ENCODE measurements at places on chromosomes 2 and 18.

GRCh38 chr2:45494275-45494977 lies 116.6 kb downstream of the SRBD1 start:
- DNase-seq, result no peak

GRCh38 chr2:30231996-30232800 lies 864 bp downstream of the LBH start:
- peak; percentile 83 for DNase-seq

GRCh38 chr2:108417254-108417653 lies 31.8 kb upstream of the GCC2 start:
- DNase-seq, result peak; percentile 9

DNA sequence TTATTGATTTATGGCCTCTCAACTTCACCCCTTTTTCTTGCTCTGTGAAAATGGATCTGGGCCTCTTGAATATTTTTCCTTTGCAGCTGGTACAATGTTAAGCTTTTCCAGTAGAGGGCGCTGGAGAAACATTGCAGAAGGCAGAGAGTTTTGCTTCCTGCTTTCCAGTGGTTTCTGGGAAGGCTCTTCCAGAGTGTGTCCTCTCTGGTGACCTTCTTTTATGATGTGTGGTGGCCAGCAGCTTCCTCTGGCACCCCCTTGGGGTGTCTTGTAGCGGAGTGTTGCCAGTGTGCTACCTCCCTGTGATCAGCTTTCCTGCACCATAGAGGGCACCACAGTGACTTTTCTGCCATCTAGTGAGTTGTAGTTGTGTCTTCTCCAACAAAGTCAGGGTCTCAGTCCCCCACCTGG lies 25.4 kb upstream of the MGAT5 start:
- DNase-seq, result no peak

- DNase-seq, result no peak
Observed at GRCh38 chr18:59512025-59512755, 153.1 kb upstream of the LMAN1 start.

DNA sequence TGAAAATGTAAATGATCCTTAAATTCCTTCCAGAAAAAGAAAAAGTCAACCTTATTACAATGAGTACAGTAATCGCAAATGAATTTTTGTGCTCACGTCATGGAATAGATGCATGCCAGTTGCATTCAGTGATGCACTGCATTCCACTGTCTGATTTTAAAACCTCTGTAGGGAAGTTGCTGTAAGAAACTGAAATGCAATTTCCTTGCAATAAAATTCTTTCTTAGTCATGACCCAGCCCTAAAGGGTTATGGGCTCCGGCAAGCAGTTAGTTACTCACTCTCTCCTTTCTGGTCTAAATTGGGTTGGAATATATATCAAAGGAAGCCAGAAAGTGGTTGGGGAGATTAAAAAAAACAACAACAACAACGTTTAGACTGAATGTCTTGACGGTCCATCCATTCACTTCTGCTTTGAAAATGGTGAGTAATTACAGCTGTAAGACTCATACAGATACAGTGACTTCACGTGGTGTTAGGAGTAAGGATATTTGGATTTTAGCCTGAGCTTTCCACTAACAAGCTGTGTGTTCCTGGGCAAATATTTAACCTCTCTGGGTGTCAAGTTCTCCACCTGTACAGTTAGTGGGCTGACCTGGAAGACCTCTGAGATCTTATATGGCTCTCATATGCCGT lies 8.6 kb upstream of the RND3 start:
- DNase-seq, result no peak

DNA sequence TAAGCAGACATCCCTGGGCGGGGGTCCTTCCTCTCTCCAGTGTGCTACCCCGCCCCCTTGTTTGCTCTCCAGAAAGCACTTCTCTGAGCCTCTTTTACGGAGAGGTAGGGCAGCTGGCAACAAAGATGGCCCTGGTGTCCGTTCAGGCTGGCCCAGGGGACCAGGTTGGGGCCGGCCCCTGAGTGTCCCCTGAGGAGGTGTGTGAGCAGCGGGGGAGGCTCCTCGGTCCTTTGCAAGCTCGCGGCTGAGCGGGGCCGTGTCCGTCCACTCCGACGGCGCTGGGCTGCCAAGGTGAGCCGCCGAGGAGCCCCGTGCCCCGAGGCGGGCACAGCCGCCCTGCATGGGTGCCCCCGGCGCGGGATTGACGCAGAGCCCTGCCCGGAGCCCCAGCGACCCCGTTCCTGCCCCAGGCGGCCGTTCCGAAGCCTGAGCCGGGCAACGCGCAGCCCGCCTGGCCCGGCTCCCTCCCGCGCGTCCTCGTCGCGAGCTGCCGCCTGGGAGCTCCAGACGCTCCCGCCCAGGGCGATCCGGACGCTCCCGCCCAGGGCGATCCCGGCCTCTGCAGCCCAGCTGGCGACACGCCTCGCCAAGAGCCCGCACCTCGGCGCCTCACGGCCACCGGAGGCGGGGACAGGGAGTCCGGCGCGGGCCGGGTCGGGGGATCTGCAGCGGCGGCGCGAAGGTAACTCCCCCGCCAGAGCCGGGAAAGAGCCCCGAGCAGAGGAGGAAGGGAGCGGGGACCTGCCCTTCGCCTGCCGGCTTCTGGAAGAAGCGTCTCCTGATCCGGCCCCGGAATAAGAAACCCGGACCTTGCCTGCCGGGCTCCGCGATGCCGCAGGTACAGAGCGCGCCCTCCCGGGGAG lies at the start of gene PROKR1:
TSS of gene PROKR1 (plus strand) at position 569 of the 863 bp plus-strand sequence. CDS start 2,243 bp downstream, outside the sequence.
- DNase-seq, result no peak

GRCh38 chr2:111975053-111975552 lies 76.7 kb downstream of the MERTK start:
- DNase-seq, result no peak

DNA sequence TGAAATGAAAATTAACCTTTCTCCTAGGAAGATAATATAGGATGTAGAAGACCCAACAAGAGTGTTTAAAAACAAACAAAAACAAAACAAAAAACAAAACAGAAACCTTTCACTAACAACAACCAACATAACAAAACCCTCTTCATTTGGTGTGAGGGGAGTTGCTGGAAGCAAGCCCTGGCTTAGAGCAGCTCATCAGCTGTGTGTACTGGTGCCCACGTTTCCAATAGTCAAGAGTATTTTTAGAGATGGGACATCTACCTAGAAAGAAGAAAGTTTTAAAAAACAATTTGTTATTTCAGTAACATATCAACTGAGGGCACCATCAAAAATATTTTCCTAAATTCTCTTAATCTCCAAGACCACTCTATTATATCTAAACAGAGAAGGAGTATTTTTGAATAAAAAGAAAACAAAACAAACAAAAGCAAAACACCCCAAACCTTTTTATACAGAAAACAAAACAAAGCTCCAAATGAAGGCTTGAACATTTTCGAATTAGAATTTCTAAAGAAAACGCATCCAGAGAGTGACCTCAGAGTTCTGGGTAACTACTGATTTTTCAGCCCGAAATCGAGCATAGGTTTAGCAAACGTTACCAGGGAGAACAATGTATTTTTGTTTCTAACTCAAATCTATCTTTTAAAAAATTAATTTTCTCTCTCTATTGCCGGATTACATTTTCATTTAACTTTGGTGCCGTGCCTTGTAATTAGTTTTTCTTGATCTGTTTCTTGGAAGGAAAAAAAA lies 134.6 kb downstream of the INSIG2 start:
- no peak for DNase-seq

DNA sequence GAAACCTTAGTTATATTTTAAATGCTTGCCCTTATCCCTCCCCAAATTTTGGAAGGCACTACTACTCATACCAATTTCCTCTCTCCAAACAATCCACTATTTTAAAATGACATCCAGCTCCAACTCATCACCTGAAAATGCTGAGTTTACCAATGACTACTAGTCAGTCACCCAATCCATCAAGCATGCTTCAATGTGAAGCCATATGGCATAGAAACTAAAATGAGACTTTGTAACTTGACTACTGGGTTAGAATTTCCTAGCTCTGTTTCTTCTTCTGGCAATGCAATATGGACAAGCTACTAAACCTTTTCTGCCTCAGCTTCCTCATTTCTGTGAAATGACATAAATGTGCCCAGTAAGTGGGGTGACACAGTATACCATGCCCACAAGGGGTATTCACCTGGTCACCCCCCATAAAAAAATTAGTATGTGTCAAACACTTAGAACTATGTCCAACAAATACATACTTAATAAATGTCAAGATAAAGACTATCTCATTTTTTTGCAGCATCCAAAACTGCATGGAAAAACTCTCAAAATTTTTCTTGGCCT lies 10.0 kb upstream of the STPG4 start:
- no peak for DNase-seq

GRCh38 chr2:86370579-86370978 lies 33.2 kb upstream of the REEP1 start:
- DNase-seq, result no peak

DNA sequence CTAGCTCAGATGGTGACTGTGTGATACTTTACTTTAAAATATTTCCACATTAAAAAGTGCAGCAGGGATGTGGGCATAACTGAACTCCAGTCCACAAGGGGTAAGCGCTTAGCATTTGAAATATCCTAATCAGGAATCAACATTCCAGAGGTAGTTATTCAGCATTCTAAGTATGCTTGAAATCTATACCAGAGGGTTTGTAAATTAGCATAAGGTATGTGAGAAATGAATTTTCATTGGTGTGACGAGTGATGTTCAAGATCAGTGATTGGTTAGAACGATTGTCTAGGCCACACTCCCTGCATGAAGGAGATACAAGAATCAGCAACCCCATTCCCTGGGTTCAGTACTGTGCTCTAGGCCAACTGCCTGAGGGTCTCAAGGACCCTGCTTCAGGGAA lies 42.6 kb downstream of the MAPK4 start:
- no peak for DNase-seq

- no peak for DNase-seq
Observed at GRCh38 chr18:71831039-71831438, 713.1 kb downstream of the CBLN2 start.

- DNase-seq, result no peak
Observed at GRCh38 chr2:109046925-109047508, 58.0 kb upstream of the EDAR start.

DNA sequence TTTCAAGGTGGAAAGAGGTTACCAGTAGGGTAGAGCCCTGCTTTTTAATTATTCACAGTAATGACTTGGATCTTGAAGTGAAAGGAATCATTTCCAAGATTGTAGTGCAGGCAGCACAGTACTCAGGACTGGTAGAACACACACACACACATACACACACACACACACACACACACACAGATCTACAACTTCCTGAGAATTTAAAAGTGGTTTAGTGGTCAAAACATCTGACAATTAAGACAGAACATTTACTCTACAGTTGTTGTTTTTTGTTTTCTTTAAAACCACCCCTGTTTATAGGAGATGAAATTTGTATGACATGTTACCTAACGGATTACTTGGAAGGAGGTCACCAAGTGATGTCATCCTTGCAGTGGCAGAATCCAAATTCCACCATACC lies 146.7 kb upstream of the VRK2 start:
- DNase-seq, result no peak

GRCh38 chr2:55518841-55519165 lies 715 bp upstream of the CFAP36 start:
- no peak for DNase-seq

All from CD4-positive, alpha-beta T cell treated with Interleukin-6 for 4 hours (primary cell).